ENCODE measurements at places on chromosomes 2 and 18.

DNA sequence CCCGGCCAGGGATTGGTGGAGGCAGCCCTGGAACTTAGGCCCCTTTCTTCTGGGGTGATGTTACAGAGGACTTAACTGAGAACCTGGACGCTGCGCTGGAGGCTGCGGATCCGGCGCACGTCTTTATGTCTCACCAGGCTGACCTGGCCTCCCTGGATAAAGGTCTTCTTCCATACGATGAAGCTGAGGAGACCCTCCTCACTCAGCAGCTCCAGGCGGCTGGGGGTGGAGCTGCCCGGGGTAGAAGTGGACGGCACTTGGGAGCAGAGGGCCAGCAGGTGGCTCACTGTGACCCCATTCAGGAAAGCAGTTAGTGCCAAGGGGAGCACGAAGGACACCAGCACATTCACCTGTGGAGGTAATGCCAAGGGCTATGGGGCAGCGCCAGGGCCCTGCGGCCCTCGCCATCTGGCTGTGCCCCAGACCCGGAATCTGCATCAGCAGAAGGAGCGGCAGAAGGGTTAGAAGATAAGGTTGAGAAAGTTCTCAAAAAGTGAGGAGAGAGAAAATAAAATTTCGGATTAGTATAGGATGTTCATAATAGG lies 8.0 kb downstream of the NTSR2 start:
- no peak for DNase-seq

DNA sequence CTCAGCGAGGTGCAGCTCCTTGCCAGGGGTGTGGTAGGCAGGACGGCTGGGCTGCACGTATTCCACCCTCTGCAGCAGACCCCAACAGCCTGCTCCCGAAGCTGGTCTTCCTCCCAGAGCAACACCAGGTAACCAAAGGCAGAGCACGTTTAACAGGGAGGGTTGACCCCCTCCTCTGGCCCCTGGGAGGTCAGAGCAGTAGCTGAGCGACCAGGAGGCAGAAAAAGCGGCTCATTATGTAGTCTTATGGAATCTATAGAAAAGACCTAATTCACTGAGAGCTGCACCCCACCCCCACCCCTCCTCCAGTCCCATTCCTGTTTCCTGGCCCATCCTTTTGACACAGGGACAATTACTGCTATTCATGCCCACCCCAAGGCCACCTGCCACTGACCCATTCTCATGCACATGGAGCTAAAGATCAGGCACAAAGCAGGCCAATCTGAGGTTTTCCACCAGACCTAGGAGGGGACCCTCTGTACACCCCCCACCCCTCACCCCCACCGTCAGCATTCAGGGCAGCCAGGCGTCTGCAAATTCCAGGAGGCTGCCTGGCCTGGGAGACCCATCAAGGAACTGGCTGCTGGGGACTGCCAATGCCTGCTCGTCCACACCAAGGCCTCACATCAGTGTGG lies 60.9 kb upstream of the FZD7 start:
- no peak for DNase-seq

DNA sequence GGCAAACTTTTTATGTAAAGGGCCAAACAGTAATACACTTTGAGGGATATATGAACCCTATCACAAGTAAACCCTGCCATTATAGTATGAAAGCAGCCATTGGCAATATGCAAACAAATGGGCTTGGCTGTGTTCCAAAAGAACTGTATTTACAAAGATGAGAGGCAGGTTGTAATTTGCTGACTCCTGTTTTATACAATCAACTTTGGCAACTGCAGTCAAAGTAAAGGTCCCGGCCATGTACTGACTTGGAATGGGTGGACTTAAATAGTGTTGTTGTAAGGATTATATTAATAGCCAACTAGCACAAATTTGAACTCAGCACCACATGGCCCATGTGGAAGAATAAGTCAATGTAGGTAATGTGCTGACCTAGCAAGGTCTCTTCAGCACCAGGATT lies 223.4 kb downstream of the WDPCP start:
- DNase-seq, result no peak

DNA sequence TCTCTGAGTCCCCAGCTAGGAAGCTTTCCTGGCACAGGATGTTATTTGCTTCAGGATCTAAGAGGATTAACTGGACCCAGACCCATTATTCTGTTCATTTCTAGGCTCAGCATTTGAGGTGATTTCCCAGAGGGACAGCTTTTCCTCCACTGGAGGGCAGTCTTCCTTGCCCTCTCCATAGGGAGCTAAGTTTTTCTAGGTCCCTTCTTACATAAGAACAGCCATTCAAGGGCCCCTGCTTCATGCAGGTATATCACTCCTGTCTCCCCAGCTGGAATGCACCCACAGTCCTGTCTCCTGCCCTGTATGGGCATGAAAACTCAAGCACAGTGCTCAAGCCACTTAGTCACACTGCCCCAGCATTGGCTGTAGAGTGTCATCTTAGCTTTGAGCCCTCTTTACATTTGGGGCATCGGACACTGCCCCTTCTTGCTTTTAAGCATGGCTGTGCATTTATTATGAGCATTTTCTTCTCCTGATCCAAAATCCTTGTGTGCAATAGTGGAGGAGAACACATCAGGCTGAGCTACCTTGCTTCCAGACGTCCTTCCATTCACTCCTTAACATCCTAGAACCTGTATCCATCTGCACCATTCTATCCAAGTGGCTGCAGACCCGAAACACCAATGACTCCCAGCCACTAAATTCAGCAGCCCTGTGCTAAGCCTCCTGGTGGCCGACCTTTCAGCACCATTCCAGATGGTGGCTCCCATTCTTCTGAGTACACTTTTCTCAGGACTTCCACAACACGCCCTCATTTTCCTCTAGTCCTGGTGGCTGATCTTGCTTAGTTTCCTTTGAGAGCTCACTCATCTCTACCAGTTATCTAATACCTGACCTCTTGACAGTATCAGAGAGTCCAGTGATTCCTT lies 80.0 kb downstream of the COPS8 start:
- DNase-seq, result no peak

DNA sequence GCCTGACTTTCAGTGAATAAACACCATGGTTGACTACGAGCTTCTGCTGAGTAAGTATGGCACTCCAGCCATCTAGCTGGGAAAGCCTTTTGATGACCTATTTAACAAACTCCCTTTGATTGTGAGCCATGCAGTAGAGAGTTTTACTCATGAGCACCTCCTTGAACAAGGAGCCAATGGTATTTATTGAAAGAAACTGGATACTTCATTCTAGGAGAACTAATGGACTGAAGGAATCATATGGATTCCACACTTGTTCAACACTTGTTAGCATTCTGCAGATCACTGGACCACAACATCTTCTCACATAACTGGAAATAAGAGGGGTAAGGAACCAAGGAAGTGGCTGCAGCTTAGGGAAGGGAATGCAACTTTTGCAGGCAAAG lies 320.9 kb upstream of the ETAA1 start:
- DNase-seq, result no peak

DNA sequence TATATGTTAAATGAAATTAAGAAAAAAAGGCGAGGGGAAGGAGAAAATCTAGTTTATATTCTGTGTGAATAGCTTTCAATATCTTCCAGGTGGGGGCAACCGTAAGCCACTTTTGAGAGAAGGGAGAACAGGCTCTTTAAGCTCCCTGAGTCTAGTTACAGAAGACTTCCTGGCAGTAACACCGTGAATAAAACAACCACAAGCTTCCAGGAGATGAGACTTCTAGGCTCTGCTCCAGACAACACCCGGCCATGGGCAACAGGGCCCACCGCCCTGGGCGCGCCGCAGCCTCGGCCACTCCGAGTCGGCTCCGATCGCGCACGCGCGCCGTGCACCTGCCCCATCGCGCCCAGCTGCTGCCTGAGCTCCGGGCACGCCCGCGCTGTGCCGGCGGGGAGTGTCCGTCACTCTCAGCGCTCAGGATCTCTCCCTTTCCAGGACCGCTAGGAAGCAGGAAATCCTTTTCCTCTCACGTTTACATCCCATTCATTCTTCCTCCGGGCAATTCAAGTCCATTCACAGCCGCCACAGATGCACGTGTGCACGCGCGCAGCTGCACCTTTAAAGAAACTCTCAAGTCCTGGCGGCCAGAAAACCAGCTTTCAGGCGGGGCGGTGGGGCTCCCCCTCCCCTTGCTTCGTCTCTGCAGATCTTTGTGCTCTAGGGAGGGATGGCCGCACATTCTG lies 19.4 kb upstream of the PAX3 start:
- no peak for DNase-seq

DNA sequence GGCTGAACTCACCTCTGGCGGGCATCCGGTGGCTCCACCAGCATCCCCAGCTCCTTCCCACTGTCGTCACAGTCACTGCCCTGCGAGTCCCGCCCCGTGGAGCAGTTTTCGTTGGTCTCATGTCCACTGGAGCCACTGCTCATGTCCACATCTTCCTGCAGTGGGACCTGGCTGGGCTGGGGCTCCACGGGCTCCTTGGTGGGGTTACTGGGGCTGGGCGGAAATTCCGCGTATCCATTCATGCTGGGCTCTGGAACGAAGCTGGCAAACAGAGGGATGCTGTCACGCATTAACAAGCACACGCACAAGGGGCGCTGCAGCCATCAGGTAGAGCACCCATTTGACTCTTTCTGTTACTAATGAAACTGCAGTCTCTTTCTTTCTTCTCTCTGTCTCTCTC lies 10.7 kb downstream of the PER2 start:
- DNase-seq, result no peak

GRCh38 chr2:189208254-189208653 lies 28.7 kb upstream of the COL5A2 start:
- DNase-seq, result no peak

- no peak for DNase-seq
Measured at GRCh38 chr2:12587729-12588522, 128.8 kb upstream of the TRIB2 start.

GRCh38 chr2:18262601-18263000 lies 297.9 kb downstream of the RDH14 start:
- DNase-seq, result no peak

GRCh38 chr2:99217929-99218501 lies 37.0 kb downstream of the MRPL30 start:
- DNase-seq, result no peak

GRCh38 chr18:31077878-31078277 lies 24.3 kb downstream of the DSC2 start:
- DNase-seq, result no peak

Measured in activated CD8-positive, alpha-beta memory T cell treated with anti-CD3 and anti-CD28 coated beads, Interleukin-2, amount 50 U/mL, for 4 hours (primary cell).